ENCODE measurements at places on chromosomes 3 and 15.

- H3K36me3 ChIP-seq: peaks cover 2% of the 10 kb centered on the region
- DNase-seq: no peak
- no peaks in the 10 kb centered on the region for H3K4me1 ChIP-seq
- H3K27ac ChIP-seq: no peak overlapping the region
- no peak overlapping the region for H3K4me3 ChIP-seq
Observed at GRCh38 chr15:86138798-86139197, 59.1 kb downstream of the AGBL1 start.

GRCh38 chr3:52483577-52484381 is 11.4 kb upstream of the STAB1 start:
- H3K36me3 ChIP-seq: peaks cover 32% of the 10 kb centered on the region
- H3K27ac ChIP-seq: no peak overlapping the region
- DNase-seq: no peak
- H3K27me3 ChIP-seq: no peaks in the 10 kb centered on the region
- H3K4me3 ChIP-seq: no peak overlapping the region
- H3K4me1 ChIP-seq: no peaks in the 10 kb centered on the region

DNA sequence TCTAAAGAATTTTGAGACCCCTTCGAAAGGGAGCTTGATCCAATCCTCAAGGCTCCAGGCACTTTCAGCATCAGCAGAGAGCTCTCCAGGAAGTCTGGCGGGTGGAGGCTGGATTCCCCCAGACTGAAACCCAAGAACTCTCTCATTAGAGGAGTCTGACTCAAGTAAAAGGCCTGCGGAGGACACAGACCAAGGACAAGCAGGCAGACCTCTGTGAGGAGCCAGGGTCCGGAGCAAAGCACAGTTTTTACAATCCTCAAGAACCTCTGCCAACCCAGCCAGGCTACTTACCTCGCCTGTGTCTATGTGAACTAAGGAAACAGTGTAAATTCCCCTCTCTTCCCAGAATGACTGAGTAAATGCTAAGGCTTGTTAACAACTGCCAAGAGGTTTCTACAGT is 86.2 kb downstream of the FBN1 start:
- peaks cover 43% of the 10 kb centered on the region for H3K27me3 ChIP-seq
- no peaks in the 10 kb centered on the region for H3K36me3 ChIP-seq
- H3K27ac ChIP-seq: no peak overlapping the region
- no peaks in the 10 kb centered on the region for H3K4me1 ChIP-seq
- H3K4me3 ChIP-seq: no peak overlapping the region

- H3K4me3 ChIP-seq: no peak overlapping the region
- H3K36me3 ChIP-seq: no peaks in the 10 kb centered on the region
- no peak overlapping the region for H3K27ac ChIP-seq
- peaks cover 14% of the 10 kb centered on the region for H3K4me1 ChIP-seq
- no peak for DNase-seq
Observed at GRCh38 chr15:90161950-90162361, 39.2 kb upstream of the SEMA4B start.

GRCh38 chr15:83339396-83339795 is 54.9 kb upstream of the BNC1 start:
- H3K36me3 ChIP-seq: no peaks in the 10 kb centered on the region
- no peak for DNase-seq
- no peaks in the 10 kb centered on the region for H3K27me3 ChIP-seq
- H3K4me1 ChIP-seq: no peaks in the 10 kb centered on the region
- no peak overlapping the region for H3K27ac ChIP-seq

DNA sequence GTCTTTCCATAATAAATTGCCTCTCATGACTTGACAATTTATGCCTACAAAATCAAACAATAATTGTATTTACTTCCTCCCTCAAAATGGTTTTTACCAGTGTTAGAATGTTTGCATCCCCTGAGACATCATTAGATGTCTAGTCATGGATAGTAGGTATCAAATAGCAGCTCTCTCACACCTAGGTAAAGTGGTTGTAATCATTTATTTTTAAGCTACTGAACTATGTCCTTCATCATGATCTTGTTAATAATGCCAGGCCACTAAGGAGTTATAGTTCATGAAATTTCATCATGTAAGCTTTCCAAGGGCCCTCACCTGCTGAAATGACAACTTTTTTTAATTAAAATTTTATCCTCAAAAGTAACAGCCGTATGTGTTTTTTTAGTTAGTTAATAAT is 134.1 kb downstream of the ARPP21 start:
- H3K4me3 ChIP-seq: no peak overlapping the region
- no peaks in the 10 kb centered on the region for H3K27me3 ChIP-seq

DNA sequence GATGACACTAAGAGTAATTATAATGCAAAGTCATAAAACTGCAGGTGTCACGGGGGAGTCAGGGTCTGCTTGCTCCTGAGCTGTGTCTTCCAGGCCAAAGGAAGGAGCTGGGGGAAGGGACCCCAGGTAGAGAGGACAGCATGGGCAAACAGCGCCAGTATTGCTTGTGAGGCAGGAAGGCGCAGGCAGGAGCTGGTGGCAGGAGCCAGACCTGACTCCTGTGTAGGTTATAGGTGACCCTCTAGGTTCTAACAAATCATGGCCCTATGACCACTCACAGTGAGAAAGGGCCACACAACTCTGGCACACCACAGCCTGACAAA is 1.9 kb downstream of the CISH start:
- H3K27me3 ChIP-seq: no peaks in the 10 kb centered on the region
- peak overlapping the region; percentile 97 for H3K4me3 ChIP-seq
- no peak for DNase-seq
- H3K4me1 ChIP-seq: peaks cover 88% of the 10 kb centered on the region
- H3K36me3 ChIP-seq: peaks cover 51% of the 10 kb centered on the region
- H3K27ac ChIP-seq: peak overlapping the region; percentile 98

DNA sequence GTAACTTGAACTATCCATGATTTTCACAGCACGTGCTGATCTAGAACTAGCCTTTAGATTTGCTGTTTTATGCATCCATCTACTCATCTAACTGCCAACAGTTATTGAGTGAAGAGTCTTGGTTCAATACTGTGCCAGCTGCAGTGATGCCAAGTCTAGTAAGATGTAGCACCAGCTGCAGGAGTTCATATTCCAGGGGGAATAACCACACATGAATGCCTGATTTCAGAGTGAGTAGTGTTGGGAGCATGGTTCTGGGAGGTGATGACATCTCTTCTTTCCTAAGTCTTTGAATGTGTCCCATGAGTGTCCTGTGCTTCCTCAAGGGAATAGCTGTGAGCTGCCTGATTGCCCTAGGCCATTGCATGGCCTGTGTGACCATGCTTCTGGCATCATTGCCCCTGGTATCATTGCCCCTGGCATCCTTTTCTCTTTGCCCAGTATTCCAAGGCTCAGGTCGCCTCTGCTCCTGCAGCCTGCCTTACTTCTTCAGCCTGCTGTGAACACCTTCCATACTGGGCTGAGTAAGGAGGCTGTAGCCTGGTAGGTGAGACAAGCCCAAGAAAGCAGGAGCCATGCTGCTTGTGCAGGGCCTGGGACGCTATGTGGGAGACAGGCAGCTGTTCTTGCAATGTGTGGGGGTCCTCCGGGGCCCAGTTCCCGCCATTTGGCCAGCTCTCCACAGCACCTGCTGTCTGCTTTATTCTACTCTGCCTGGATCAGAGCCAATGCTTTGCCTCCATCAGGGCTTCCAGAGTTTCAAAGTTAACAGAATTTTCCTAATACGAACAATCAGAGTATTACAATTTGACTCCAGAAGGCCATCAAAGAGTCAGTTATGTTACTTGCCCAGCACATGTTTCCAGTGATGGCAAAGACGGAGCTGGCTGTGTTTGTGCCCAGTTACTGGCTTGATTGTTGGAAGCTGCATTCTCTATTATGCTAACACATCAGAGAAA is 73.2 kb downstream of the CLSTN2 start:
- DNase-seq: no peak
- no peak overlapping the region for H3K4me3 ChIP-seq
- H3K27me3 ChIP-seq: peaks cover 42% of the 10 kb centered on the region
- no peak overlapping the region for H3K27ac ChIP-seq
- H3K36me3 ChIP-seq: no peaks in the 10 kb centered on the region
- H3K4me1 ChIP-seq: no peaks in the 10 kb centered on the region

DNA sequence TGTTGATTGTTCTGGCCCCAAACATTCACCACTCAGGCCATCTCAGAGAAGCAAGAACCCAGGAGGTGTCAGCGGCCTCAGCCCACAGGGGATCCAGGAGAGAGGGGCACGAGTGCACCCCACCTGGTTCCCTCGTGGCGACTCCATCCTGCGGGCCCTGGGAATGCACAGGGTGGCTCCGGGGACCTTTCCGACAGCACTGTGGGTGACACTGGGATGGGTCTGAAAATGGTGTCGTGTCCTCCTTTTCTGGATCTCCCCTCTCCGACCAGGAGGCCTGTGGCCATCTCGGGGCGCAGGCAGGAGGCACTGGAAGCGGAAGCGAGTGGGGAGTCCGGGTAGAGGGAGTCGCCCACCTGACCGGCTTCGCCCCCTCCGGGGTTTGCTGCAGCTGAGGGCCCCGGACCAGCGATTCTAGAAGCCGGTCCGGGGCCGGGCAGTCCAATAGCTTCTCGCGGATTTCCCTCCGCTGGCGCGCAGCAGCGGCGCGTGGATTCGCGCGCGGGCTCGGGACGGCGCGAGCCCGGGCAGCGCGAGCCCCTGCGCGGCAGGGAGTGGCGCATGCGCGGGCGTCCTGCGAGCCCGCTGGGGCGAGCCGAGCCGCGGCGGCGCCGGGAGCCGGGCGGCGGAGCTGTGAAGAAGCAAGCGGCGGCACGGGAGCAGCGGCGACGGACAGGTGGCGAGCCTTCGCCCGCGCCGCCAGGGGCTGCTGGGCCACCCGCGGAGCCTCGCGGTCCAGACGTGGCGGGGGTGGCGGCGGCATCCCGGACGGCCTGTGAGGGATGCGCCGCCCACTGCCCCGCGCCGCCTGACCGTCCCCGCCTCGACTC is at the start of gene DOCK3:
DOCK3 (plus strand) TSS at position 579 of the 830 bp plus-strand sequence. CDS start 337 bp downstream, outside the sequence.
- H3K27me3 ChIP-seq: peaks cover 43% of the 10 kb centered on the region
- peak within 1 kb of the TSS; percentile 70 for H3K4me3 ChIP-seq
- H3K4me1 ChIP-seq: peaks cover 6% of the 10 kb centered on the region
- H3K36me3 ChIP-seq: peaks cover 7% of the 10 kb centered on the region

GRCh38 chr3:38224357-38224756 is 41.3 kb upstream of the SLC22A13 start:
- DNase-seq: no peak
- H3K27me3 ChIP-seq: no peaks in the 10 kb centered on the region
- peaks cover 23% of the 10 kb centered on the region for H3K36me3 ChIP-seq
- H3K4me3 ChIP-seq: no peak overlapping the region

GRCh38 chr3:71512000-71512399 is 71.5 kb downstream of the FOXP1 start:
- no peak overlapping the region for H3K27ac ChIP-seq
- DNase-seq: no peak
- no peaks in the 10 kb centered on the region for H3K27me3 ChIP-seq
- H3K36me3 ChIP-seq: no peaks in the 10 kb centered on the region

- H3K4me3 ChIP-seq: no peak overlapping the region
- no peak for DNase-seq
- no peak overlapping the region for H3K27ac ChIP-seq
- H3K27me3 ChIP-seq: no peaks in the 10 kb centered on the region
- H3K4me1 ChIP-seq: no peaks in the 10 kb centered on the region
- H3K36me3 ChIP-seq: peaks cover 4% of the 10 kb centered on the region
Observed at GRCh38 chr3:58190882-58191281, 19.9 kb downstream of the DNASE1L3 start.

DNA sequence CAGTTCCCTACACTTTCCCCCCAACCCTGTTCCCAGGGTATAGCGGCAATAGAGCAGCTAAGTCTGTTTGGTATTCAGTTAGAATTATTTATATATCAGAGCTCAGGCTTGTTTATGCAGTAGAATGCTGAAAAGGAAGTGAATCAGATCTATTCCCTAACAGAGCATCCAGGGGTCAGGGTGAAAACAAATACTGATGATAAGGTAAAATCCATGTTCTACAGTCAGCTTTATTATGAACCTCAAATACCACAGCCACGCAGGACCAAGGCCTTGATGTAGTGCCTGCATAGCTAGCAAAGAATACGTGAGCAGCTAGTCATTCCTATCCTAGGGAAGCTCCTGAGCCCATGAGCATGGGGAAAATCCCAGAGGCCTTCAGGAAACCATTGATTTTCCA is 229.7 kb upstream of the ICE2 start:
- H3K4me1 ChIP-seq: peaks cover 28% of the 10 kb centered on the region

DNA sequence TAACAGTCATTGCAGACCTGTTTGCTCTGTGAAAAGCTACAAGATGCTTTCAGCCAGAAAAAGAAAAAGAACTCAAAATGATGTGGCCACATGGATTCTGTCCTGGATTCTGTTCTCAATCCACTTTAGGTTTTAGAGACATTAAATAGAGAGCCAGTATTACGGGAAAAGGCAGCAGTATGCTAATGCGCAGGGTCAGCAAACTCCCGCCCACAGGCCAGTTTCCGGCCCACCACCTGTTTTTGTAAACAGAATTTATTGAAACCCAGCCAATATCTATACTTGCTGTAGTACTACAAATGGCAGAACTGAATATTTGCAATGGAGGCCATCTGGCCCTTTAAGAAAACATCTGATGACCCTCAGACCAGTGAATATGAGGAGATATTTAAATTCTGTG is 416.1 kb downstream of the ERC2 start:
- no peak for DNase-seq
- no peaks in the 10 kb centered on the region for H3K36me3 ChIP-seq
- H3K4me3 ChIP-seq: no peak overlapping the region
- H3K4me1 ChIP-seq: no peaks in the 10 kb centered on the region
- H3K27ac ChIP-seq: no peak overlapping the region

GRCh38 chr3:14377838-14378169 is 24.6 kb upstream of the SLC6A6 start:
- peaks cover 34% of the 10 kb centered on the region for H3K4me1 ChIP-seq
- H3K27me3 ChIP-seq: no peaks in the 10 kb centered on the region
- peaks cover 1% of the 10 kb centered on the region for H3K36me3 ChIP-seq

- H3K4me3 ChIP-seq: no peak overlapping the region
- DNase-seq: no peak
- H3K4me1 ChIP-seq: peaks cover 4% of the 10 kb centered on the region
- H3K36me3 ChIP-seq: peaks cover 3% of the 10 kb centered on the region
Observed at GRCh38 chr15:101488300-101489164, 975 bp downstream of the PCSK6 start.

DNA sequence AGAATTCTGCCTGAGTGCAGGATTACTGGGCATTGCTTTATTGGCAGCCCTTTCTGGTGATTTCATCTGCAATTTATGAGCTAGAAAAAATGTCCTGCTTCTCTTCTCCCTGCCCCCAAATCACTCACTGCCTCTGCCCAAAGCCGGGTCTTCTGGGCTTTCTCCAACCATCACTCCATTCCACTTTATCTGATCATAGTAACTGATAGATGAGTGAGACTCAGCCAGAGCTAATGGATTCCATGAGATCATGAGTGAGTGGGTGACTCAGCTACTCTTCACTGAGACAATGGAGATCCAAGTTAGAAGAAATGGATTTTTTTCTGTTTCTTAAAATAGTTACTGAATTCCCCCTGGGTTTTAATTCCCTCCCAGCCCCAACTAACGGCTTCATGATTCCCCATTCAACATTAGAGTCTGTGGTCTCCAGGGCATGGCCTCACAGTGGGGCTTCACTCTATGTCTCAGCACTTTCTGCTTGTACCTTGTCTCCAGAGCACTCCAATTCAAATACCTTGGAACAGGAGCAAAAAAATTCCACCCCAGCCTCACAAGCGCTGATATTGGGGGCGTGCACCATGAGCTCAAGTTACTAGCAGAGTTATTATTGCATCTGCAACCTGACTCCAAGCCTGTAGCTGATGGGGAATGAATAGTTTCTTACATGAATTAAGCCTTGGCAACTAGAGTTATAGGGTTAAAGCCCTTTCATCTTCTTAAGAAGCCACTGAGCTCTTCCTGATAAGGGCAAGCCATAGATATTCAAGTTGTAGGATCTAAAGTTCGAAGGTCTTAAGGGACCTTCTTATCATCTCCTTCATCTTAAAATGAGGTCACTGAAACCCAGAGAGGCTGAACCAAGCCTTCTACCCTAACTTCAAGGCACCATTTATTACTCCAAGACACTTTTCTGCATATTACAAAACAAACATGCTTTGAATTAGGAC is 85.9 kb downstream of the AGBL1 start:
- H3K4me1 ChIP-seq: no peaks in the 10 kb centered on the region
- H3K27ac ChIP-seq: no peak overlapping the region
- DNase-seq: no peak
- H3K27me3 ChIP-seq: peaks cover 30% of the 10 kb centered on the region
